Astrocyte of the cerebellum (primary cell): ENCODE measurements at places on chromosomes 11 and 22.

GRCh38 chr11:128232588-128232987 is 354.8 kb downstream of the ETS1 start:
- no peak for DNase-seq

GRCh38 chr11:33553486-33553885 is 147.1 kb downstream of the C11orf91 start:
- no peak for DNase-seq

DNA sequence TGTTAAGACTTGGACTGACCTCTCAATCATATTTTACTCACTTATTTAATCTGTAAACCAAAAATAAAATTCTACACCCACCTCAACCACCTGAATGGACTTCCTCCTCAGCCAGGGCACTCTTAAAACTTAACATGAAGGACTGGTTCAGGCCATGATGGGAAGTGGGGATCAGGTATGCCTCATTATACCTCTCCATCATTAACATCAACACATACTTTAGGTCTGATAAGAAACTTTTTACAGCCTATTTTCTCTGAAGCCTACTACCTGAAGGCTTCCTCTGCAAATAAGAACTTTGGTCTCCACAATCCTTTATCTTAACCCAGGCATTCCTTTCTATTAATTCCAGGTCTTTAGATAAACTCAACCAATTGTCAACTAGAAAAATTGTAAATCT is 390.0 kb downstream of the AASDHPPT start:
- DNase-seq: no peak

GRCh38 chr11:114258696-114259095 is 37.5 kb upstream of the NNMT start:
- DNase-seq: no peak

- DNase-seq: no peak
Observed at GRCh38 chr11:112795142-112795815, 165.9 kb upstream of the NCAM1 start.

DNA sequence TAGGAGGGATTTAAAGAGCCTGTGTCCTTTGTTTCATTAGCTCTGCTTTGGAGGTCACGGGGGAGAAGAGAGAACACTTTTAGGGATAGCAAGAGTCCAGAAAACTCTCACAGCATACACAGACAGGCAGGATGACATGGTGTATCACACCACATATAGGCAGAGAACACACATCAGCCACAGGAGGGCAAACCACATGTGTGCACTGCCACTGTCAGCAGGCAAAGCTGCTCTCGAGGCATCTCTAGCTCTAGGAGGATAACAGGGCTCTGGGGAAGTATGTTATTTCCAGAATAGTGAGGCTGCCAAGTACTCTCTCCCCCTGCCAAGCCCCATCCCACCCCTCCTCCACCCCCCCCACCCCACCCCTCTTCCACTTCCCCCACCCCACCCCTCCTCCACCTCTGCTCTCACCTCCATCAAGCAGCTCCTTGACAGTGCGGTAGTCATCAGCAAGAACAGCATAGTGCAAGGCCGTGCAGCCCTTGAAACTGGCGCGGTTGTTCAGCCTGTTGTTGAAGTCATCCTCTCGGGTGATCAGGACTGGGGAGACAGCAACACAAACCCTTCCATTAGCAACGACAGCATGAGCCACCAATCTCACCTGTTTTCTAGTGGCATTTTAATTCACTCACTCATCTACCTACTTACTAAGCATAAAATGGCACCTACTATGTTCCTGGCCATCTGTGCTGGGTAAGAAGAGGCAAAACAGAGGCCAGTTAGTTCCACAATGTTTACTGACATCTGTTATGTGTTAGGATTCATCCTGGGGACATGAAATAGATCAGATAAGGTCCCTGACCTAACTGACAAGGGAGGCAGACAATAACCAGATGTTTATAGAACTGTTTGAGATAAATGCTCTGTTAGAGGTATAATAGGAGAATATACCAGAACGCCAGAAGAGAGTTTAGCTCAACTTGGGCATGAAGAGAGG is 75.6 kb downstream of the CLPB start:
- no peak for DNase-seq

DNA sequence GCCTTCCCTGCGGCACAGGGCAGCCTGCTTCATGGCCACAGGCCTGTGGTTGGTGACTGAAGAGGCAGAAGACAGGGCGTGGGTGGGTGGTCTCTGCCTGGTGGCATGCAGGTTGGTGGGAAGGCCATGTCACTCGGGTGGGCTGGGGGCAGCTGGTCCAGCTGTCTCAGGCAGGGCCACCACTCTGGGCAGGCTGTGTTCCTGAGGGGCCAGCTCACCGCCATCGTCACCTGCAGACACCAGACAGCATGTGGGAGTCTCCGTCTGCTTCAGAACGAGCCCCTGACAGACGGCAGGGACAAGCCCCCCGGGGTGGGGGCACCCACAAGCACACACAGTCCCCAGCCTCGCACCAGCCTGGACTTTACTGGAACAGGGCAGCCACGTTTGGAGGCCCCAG is 750.1 kb downstream of the BRD1 start:
- no peak for DNase-seq

GRCh38 chr11:60056349-60056969 is at the start of gene MS4A3:
Gene MS4A3 (plus strand): TSS chr11:60056665. CDS start chr11:60061161, 4,496 bp downstream.
- no peak for DNase-seq

GRCh38 chr11:119332111-119332765 is 2.1 kb upstream of the RNF26 start:
- no peak for DNase-seq

- DNase-seq: peak; percentile 53
Observed at GRCh38 chr11:95764267-95764898, 25.2 kb downstream of the FAM76B start.

- DNase-seq: no peak
Observed at GRCh38 chr11:73912026-73912425, 35.2 kb downstream of the PAAF1 start.

GRCh38 chr22:38017272-38017920 is 33.0 kb upstream of the SOX10 start:
- DNase-seq: no peak

GRCh38 chr11:76321820-76322524 is 59.0 kb downstream of the THAP12 start:
- DNase-seq: no peak

DNA sequence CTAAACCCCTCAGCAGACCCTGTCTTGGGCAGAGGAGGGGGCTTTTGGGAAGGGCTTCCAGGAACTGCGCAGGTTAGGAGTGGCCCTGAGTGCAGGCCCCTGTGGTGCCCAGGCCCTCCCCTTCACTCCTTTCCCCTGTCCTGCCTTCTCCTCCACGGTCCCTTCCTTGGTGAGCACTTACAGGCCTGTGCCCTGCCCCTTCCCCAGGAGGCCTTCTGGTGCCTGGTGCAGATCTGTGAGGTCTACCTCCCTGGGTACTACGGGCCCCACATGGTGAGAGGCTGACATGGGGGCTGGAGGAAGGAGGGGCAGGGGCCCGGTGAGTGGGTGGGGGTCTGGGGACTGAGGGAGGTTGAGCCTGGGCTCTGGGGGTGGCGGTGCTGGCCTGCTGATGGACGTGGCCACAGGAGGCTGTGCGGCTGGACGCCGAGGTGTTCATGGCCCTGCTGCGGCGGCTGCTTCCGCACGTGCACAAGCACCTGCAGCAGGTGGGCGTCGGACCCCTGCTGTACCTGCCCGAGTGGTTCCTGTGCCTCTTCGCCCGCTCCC is 2.6 kb downstream of the TBC1D10C start:
- DNase-seq: no peak

DNA sequence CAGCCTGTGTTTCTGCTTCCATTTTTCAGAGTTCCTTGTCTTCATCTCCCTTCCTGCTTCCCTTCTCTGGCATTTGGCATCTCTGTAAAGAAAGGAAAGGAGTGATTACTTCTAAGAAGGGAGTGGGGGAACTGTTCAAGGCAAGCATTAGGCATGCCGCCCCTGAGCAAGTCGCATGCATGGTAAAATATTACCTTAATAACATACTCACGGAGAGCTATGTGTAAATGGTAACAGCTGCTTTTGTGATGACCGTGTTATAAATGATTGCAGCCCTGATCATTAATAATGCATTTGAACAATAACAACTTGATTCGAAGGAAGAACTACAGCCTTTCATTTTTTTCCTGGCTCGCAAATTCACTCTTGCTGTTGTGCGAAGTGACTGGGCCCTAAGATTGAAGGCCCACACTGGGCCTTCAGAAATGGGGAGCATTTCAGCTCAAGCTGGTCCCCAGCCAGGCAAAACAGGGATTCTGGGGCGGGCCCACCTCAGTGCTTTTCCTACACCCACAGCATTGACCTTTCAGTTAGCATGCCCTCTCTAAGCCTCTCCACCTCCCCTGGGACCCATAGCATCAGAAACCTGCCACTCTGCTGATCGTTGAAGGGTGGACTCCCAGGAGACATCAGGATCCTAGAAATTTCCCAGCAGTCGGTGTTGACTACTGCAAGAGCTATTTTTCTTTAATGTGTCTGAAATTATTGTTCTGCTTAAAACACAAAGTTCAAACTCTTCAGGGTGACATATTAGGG is 263.0 kb upstream of the CADM1 start:
- no peak for DNase-seq

- no peak for DNase-seq
Observed at GRCh38 chr22:39469326-39469680, 12.5 kb downstream of the MGAT3 start.

DNA sequence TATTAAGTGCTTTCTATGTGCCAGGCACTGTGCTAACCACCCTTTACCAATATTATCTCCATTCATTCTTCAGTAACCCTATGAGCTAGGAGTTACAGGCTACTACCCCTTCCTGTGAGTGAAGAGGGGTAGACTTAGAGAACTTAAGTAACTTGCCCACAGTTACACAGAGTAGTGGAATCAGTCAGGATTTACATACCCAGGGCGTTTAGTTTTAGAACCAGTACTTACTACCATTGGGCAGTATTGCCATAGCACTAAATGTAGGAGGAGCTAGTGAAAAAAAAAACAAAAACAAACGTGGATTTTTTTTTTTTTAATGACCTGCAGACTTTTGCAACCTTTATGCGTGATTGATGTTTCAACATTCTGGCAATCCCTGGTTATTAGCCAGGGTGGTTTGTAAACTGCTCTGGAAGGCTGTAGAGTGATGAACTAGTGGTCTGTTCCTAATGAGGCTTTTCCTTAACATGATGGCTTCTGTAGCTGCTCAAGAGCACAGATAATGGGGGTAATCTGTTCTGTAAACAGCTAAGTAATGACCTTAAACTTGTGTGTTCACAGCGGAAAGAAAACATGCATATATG is 11.4 kb downstream of the TBCEL start:
- DNase-seq: no peak

DNA sequence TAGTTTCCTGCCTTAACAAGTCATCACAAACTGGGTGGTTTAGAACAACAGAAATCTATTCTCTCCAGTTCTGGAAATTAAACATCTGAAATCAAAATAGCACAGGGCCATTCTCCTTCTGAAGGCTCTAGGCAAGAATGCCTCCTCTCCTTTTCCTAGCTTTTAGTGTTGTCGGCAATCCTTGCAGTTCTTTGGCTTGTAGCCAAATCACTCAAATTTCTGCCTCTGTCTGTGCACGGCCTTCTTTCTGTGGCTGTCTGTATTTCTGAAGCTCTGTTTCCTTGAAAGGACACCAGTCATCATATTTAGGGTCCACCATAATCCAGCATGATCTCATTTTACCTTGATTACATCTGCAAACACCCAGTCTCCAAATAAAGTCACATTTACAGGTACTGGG is 795.5 kb downstream of the METTL15 start:
- DNase-seq: peak; percentile 1

GRCh38 chr11:116096272-116096995 is 592.2 kb upstream of the CADM1 start:
- DNase-seq: no peak

GRCh38 chr11:3896644-3897043 is 41.2 kb downstream of the STIM1 start:
- DNase-seq: no peak

DNA sequence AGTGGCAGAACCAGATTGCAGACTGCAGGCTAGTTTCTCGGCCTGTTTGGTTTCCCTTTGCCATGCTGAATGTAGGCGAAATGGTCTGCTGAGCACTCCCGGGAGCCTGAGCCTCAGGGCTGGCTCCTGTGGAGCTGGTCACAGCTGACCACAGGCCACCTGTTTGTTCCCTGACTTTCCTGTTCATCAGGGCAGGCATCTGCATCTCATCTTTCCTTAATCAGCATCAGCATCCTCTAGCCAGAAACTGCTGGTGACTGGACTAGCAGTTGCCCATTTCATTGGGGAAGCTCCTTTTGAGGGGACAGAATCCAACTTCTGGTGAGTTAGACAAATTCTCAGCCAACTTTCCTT is 20.2 kb upstream of the C11orf96 start:
- no peak for DNase-seq

DNA sequence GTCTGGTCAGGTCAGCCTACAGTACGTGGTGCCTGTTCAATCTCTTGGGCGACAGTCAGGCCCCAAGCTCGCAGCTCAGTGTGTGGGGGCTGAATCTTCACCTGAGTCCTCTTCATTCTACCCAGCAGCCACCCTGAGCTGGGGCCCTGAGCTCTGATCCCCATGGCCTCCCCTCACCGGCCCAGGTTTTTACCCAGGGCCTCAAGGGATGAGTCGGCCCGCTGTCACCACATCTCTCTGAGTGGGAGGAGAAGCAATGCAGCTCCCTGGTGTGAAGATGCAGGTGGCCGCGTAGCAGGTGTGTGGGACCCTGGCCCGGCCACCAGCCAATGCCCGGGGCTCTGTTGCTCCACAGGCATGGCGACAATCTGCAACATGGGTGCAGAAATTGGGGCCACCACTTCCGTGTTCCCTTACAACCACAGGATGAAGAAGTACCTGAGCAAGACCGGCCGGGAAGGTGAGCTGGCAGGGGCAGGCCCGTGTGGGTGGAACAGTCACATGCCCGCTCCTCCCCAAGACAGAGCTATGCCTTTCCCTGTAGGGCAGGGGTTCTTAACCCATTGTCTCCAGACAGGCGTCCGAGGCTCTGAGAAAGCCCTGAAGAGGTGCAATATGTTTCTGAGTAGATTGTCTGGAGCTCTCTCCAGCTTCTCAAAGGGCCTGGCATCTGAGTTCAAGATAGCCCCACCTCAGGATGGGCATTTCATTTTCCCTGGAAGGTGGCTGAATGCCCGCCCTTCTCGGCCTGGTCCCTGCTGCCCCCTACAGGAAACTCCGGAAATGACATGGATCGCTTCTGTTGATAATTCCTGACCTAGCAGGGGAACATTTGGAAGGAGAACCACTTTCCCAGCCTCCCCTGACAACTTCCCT is 26.9 kb downstream of the POLR3H start:
- no peak for DNase-seq

GRCh38 chr11:103483996-103484395 is 374.8 kb downstream of the DYNC2H1 start:
- DNase-seq: no peak

DNA sequence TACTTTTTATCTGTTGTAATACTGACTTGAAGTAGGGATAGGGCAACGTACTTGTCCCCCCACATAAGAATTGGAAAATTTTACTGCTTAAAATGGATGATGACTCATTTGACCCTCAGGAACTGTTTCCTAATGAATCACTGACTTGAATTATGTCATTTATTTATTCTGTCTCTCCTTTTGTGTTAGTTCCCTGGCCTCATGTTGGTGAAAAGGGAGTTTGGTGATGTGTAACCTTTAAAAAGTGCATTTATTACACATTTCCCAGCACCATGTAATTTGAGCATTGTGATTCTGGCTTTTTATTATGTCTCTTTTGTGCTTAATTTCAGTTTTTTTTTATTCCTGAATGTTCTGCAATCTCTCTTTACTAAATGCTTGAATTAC is 20.3 kb upstream of the PGM2L1 start:
- peak; percentile 81 for DNase-seq

GRCh38 chr11:112280268-112281126 is 19.8 kb upstream of the PLET1 start:
- peak; percentile 77 for DNase-seq
